Activated CD8-positive, alpha-beta memory T cell treated with anti-CD3 and anti-CD28 coated beads, Interleukin-2, amount 10 ng/mL, durations not matched to agents 7 days and 5 days (primary cell): ENCODE measurements at places on chromosomes 7 and 10. TPM values are rescaled to one million over a fixed set of nuclear protein-coding genes. Genes with fewer than 3 reads are reported as not detected.

DNA sequence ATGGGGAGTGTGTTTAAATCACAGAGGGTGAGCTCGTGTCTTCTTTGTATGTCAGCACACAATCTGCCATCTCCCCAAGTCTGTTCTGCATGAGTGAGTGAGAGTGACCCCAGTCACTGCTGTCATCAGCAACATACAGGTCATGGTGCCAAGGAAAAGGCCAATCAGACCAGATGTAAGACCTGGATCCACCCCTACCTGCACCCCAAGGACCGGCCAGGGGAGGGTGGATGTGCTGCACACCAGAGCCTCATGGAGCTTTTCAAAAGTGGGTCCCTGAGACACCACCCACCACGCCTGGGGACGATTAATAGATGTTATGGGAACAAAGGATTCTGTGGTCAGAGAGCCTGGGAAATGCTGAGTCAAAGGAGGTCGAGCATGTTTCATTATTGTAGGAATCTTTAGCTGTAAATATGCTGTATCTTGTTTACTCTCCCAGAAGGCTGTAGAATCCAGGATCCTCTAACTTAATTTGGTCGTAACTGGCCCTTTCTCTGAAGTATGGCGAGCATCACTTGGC lies 420.5 kb downstream of the RPS24 start:
- no peak for DNase-seq

DNA sequence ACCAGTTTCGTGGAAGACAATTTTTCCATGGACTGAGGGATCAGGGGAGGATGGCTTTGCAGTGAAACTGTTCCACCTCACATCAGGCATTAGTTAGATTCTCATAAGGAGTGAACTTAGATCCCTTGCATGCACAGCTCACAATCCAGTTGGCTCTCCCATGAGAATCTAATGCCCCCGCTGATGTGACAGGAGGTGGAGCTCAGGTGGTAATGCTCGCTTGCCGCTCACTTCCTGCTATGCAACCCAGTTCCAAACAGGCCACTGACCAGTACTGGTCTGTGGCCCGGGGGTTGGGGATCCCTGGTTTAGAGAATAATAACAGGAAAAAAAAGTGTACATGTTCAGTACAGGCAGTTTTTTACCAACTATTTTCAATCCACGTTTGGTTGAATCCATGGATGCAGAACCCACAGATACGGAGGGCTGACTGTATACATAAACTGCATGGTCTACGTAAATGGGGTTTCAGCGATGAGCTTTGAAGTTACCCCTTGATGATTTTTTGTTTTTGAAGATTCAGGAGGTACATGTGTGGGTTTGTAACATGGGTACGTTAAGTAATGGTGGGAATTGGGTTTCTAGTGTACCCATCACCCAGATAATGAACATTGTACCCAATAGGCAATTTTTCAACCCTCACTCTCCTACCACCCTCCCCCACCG lies 24.5 kb downstream of the OGDH start:
- DNase-seq = peak; percentile 51

- DNase-seq = no peak
These were observed 1.7 kb downstream of the SORBS1 start for GRCh38 chr10:95559471-95559870.

GRCh38 chr10:95963202-95963990 lies 55.6 kb downstream of the CC2D2B start:
- DNase-seq = no peak

GRCh38 chr10:87757685-87758084 lies 60.3 kb downstream of the ATAD1 start:
- DNase-seq = no peak

GRCh38 chr10:3485057-3485686 lies 299.8 kb downstream of the KLF6 start:
- DNase-seq = no peak

DNA sequence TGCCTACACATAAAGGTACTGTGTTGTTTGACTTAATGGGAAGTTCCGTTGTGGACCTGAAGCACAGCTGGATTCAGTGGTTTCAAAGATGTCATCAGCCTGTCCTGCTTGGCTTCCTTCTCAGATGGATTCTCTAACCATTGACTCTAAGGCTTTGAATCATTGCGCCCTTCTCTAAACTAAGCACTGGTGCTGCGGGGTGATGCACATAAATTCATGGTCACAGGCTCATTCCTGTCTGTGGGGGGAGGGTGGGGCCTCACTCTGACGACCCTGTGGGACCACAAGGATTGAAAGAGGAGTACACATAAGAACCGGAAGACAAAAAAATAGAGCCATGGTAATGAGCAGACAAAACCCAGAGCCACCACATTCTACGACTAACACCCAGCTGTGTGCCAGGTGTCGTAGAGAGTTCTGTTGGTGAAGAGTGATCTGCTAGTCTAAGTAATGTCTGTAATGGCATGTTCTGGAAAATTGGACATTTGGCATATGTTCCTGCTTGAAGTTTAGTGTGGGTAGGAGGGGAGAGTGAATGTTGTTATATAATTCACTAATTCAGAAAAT lies 97.3 kb upstream of the YAE1 start:
- no peak for DNase-seq

DNA sequence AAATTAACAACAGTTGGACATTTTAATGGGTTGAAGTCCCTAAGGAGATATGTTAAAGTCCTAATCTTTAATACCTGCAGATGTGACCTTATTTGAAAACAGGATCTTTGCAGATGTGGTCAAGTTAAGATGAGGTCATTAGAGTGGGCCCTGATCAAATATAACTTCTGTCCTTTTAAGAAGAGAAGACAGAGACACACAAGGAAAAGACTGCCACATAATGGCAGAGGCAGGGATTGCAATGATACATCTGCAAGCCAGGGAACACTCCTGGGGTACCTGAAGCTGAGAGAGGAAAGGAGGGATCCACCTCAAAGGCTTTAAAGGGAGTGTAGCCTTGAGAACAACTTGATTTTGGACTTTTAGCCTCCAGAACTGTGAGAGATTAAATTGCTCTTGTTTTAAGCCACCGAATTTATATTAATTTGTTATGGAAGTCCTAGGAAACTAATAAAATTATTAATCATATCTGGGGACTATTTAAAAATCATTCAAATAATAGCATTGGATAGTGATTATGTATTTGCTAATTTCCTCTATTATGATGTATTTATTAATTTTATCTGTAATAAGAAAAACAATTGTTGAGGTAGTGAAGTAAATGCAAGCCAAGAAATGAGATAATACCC lies 700.0 kb upstream of the PCDH15 start:
- no peak for DNase-seq

DNA sequence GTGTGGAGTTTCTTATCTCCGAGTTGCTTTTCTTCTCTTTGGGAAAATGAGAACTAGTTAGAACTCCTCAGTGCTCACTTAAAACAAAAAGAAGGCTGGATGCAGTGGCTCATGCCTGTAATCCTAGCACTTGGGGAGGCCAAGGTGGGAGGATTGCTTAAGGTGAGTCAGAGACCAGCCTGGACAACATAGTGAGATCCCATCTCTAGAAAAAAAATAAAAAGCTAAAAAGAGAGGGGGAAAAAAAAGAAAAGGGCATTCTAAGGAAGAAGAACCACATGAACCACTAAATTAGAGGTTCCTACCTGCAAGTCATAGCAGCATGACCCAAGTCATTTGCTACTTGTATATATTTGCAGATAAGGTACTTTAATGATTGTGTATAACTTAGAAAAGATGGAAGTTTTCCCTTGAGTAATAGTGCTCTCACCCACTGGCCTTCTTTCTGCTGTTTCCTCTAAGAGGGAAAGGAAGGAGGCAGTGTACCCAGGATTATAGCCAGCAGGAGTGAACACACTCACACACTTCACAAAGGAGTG lies 87.8 kb downstream of the CCDC71L start:
- no peak for DNase-seq

DNA sequence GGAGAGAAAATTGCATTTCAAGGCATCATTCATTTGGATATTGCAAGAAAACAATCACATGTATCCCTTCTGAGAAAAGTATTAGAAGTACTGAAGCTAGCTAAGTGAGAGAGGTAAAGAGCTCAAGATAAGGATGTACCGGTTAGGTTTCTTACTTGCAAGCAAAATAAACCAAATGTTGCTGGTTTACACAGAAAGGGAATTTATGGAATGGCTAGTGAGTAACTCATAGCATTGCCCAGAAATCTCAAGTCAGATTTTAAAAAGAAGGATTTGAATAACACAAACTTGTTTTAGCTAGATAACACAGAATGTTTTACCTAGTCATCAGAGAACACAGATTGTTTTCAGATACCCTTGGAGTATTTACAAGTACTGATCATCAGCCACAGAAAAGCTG lies 30.6 kb downstream of the KLHL7 start:
- DNase-seq = no peak

- DNase-seq = no peak
These were observed 54.0 kb upstream of the CACUL1 start for GRCh38 chr10:118808601-118809356.

HOXA1 gene
- total RNA-seq = 0.76 TPM

IDE gene
- 14.1 TPM for total RNA-seq

OPALIN gene
- not detected for total RNA-seq

ZCCHC24 gene
- total RNA-seq = 2.4 TPM

NEURL1 gene
- 2.5 TPM for total RNA-seq

SLC25A13 gene
- total RNA-seq = 7.9 TPM

INSYN2A gene
- not detected for total RNA-seq

BAIAP2L1 gene
- 1.1 TPM for total RNA-seq

ASNS gene
- 92.5 TPM for total RNA-seq

KCNIP2 gene
- total RNA-seq = 1.6 TPM
